Iris pigment epithelial cell (primary cell): ENCODE measurements at places on chromosomes 11 and 22.

DNA sequence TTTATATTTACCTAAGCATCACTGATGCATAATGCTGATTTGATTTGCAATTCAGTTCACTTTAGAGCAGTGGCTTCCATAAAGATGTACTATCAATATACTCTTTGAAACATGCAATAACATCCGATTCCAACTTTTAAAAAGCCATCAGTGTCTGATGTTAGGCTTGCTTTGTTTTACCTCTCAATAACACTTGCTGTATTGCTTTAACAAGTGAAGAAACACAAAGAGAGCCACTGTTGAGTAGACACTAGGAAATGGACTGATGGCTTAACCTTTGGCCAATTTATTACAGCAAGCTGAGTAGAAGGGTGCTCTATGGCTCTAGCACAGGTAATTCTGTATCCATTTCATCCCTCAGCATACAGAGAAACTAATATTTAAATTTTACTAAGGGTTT, 122.1 kb downstream of the FCHSD2 start:
- no peak for DNase-seq

DNA sequence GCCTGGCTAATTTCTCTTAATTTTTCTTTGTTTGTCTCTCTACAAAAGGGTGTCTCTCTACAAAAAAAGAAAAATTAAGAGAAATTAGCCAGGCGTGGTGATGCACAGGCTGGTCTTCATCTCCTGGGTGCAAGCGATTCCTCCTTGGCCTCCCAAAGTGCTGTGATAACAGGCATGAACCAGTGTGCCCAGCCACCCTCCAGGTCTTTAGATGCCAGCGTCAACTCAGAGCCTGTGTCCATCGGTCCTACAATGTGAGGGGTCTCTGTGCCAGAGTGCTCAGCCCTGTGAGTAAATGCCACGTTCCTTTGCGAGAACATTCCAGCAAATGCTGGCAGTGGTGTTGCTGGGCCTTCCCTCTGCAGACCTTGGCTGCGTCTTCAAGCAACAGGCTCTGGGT, 62.7 kb downstream of the IGF2 start:
- no peak for DNase-seq

- no peak for DNase-seq
Measured at GRCh38 chr22:35608088-35608487, 9.0 kb downstream of the MB start.

DNA sequence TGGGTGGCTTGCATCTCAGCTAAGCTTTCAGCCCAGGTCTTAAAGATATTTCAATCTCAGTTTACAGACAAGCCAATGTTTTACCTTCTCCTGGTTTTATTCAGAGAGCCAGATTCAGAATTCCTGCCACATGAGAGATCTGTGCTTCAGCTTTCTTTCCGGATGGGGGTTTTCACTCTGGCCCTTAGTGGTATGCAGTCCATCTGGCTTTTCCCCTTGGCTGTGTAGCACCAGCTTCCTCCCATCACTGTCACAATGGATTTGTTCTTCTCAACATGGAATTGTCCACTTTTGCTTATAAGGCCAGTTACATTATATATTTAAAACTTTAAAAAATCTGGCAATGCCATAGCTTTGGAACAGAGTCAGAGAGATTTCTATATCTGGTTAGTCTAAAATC, 303.9 kb downstream of the ETS1 start:
- peak; percentile 21 for DNase-seq
